CD4-positive, alpha-beta T cell treated with Interleukin-17A for 4 hours (primary cell): ENCODE measurements at places on chromosomes 2 and 18.

DNA sequence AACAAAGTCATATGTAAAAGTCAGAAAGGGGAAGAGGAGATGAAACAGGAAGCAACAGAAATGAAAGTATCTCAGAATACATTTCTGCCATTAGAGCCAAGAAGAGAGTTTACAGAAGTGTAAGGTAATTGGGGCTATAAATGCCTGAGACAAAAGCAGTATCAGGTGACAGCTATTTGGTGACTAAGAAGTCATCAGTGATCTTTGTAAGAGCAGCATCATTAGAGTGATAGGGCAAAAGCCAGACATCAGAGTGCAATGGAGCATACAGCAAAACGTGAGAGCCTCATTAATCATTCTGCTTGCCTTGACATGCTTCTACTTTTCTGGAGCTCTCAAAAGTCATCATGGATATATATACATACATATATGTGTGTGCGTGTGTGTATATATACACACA is 804.7 kb upstream of the PIK3C3 start:
- no peak for DNase-seq

DNA sequence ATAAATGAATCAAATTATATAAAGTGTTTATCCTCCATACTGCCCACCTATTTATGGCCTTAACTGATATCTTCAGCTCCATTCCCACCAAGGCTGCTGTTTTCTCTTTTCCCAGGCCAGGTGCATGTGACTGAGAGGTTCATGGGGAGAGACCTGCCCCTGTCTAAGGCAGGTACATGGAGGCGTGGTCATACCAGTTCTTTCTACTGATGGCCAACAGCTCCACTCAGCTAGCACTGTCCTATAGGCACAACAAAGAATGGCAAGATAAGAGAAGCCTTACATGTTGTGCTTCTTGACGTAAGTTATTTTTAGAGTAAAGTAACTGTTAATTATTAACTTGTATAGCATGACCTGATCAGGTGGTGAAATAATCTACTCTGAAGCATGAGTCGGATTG is 16.8 kb downstream of the AKAIN1 start:
- DNase-seq = no peak

- DNase-seq = no peak
These were observed 48.2 kb upstream of the TAF1B start for GRCh38 chr2:9795071-9795470.

DNA sequence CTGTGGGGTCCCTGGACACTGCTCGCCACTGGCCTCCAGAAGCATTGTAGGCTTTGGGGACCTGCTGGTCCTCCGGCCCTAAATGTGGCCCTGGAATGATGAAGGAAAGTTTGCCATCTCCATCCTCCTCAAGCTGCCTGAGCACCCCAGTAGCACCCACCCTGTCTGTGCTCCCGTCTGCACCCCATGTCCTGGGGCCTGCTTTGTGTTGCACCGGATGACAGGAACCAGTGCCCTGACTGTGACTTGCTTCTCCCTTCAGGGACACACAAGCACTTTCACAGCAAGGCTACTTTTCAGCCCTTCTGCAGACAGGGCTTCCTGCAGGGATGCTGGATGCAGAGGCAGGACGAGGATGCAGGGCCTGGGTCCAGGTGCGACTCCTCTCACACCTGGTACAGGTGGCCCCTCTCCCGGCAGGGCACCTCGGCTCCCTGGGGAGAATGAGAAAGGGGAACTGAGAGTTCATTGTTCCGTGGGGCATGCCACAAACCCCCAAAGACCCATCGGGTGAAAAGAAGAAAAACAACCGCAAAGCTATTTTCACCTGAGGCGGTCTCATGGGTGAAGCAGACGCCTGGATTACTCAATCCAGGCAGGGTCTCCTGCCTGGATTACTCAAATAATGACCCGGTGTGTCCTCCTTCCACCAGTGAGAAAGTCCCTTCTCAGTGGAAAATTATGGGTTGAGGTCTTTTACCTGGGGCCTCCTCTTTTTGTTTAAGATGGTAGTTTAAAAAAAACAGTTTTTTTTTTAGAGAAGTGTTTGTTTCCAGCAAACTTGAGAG is 74.9 kb downstream of the LONRF2 start:
- no peak for DNase-seq

GRCh38 chr18:9629709-9630108 is 15.3 kb upstream of the PPP4R1 start:
- DNase-seq = no peak

DNA sequence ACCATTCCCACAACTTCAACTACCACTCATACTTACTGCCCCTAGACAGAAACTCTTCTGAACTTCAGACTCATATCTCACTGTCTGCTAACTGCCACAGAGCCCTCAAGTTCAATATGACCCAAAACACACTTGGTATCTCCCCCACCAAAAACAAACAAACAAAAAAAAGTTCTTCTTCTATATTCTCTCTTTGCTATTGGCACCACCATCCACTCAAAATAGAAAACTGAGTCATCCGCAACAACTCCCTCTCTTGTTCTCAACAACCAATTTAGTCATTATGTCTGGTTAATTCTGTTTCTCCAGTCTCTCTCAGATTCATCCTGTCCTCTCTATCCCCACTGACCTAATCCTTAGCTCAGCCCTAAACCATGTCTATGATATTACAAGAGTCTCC is 7.2 kb upstream of the DCTN1 start:
- DNase-seq = no peak
